ENCODE measurements at places on chromosomes 12 and 14.

DNA sequence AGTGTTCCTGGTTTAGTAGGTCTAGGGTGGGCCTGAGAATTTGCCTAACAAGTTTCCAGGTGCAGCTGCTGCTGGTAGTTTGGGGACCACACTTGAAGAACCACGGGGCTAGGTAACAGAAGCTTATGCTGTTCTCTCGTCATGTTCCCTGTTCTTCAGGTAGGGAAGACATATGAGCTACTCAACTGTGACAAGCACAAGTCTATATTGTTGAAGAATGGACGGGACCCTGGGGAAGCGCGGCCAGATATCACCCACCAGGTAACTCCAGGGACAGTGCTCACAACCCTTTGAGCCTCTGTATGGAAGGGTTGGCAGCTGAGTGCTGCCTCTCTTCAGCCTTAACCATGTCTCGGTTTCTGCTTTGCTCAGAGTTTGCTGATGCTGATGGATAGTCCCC lies 3.5 kb downstream of the EMG1 start:
- no peak for DNase-seq

GRCh38 chr12:55036326-55037115 lies 16.7 kb downstream of the NEUROD4 start:
- no peak for DNase-seq

- DNase-seq, result peak; percentile 7
These were observed 963 bp upstream of the TINF2 start for GRCh38 chr14:24243336-24243836.

DNA sequence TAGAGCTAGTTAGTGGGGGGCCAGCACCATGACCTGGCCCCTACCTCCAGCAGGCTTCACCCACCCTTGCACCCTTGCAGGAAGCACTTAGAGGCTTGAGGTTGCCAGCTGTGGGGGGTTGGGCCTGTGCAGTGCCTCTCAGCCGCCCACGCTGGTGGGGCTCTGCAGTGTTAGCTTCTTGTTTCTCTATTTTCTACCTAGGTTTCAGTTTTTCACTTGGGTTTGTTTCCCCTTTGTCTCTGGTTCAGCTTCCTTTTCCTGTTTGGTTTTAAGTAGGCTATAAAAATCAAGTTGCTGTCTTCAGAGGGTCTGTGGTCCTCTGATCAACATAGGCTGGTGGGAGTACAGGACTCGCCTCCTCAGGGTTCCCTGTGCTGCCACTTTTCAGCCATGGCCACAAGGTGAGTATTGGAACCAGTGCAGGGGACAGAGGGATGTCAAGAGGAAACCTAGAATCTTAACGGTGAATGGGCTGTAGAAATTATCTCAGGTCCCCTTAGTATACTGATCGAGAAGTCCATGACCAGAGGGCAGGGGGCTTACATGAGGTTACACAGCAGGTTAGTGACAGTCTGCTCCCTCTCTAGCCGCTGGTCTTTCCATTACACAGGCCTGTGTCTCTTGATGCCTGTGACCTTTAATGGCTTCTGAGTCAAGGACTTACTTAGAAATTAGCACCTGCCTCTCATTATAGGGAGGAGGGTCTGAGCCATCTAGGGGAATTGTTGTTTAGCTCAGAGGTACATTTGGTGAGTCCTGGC lies at the start of gene EVL:
EVL (plus strand) TSS at position 312 of the 761 bp plus-strand sequence; CDS start at position 391, 79 bp downstream.
- no peak for DNase-seq

- DNase-seq, result no peak
These were observed 42.4 kb upstream of the CLMN start for GRCh38 chr14:95362138-95362494.

- no peak for DNase-seq
These were observed 1.9 kb downstream of the NFE2 start for GRCh38 chr12:54298904-54299303.

DNA sequence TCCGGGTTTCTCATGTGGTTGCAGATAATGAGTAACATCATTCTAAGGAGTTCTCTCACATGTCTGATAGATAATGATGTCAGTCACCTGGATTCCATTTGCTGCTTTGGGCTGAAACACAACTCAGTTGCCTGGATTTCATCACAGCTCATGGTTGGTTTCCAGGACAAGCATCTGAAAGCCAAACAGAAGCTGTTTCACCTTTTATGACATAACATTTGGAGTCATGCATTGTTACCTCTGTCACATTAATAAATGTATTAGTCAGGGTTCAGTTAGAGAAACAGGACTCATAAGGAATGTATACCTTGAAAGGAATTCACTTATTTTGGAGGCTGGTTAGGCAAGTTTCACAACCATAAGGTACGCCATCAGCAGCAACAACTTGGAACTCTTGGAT lies 251.9 kb upstream of the ATXN7L3B start:
- DNase-seq, result no peak

GRCh38 chr12:101746196-101746595 lies 6.9 kb upstream of the SYCP3 start:
- DNase-seq, result no peak

GRCh38 chr12:91333966-91334365 lies 151.3 kb upstream of the DCN start:
- DNase-seq, result no peak

GRCh38 chr12:113314121-113314529 lies 20.8 kb downstream of the SLC8B1 start:
- DNase-seq, result peak; percentile 92

- DNase-seq, result no peak
These were observed 252.4 kb downstream of the ITPR2 start for GRCh38 chr12:26580619-26581018.

DNA sequence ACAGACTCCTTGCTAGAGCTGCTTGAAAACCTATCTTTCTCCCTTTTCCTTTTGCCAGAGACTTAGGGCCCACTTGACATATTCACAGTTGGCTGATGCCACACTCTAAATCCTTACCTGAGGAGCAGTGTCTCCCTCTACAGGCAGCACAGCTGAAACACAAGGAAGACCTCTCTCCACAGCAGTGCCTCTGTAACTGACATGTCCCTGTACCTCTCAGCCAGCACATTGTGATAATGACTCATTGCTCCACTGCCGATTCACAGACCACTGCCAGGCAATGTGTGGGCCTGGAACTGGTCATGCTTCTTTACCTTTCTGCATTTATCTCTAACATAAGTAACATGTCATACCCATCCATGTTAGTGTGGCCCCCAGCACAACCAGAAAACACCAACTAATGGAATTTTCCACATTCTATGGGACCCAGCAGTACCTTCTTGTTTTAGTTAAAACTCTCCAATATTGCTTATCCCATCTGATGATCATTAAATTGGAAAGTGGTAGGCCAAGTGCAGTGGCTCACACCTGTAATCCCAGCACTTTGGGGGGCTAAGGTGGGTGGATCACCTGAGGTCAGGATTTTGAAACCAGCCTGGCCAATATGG lies 56.5 kb downstream of the GTF2A1 start:
- DNase-seq, result peak; percentile 67

- no peak for DNase-seq
These were observed 6.2 kb upstream of the DCAF11 start for GRCh38 chr14:24108336-24108874.

DNA sequence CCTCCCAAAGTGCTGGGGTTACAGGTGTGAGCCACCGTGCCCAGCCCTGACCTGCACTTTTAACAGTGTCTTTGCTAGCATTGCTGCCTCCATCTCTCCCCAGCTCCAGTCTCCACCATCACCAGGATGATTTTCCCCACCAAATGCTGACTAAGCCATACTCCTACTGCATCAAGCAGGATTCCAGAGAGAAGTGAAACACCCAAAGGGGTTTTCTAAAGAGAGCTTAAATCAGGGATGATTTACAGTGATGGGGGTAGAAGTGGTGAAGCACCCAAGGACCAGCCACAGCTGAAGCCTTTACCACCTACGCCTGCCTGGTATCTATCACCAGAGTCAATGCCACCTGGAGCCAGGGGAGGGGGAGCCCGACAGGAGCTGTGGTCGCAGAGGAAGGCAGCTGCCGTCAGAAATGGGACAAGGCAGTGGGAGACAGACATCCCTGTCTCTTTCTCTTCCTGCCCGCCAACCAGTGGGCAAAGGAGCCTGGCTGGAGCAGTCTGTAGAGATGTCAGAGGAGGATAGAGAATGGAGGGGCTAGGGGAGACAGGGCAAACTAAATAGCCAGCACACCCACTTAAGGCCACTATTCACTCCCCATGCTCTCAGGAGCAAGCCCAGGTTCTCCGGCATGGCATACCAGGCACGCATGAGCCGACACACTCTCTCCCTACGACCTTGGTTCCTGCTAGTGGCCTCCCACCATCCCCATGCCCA lies 22.4 kb upstream of the CD9 start:
- no peak for DNase-seq

DNA sequence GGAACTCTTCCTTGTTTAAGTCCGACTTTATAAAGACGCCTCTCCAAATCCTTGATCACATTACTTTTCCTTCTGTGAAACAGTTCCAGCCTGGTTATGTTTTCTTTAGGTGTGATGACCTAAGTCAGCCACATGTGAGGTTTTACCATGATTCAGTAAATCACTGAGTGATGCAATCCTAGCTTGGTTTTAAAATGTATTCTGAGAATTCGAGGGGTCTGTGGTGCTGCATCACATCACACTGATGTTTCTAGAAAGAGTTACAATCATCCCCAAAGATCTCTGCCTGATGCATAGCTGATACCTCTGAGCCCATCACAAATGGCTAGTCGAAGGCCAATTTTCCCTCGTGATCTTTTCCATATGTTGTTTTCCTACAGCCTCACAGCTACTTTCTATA lies 152.7 kb downstream of the ANO2 start:
- DNase-seq, result no peak

GRCh38 chr12:7130701-7131501 lies 730 bp downstream of the CLSTN3 start:
- DNase-seq, result peak; percentile 51

- peak; percentile 48 for DNase-seq
These were observed 111.4 kb downstream of the EGLN3 start for GRCh38 chr14:33839193-33840076.

DNA sequence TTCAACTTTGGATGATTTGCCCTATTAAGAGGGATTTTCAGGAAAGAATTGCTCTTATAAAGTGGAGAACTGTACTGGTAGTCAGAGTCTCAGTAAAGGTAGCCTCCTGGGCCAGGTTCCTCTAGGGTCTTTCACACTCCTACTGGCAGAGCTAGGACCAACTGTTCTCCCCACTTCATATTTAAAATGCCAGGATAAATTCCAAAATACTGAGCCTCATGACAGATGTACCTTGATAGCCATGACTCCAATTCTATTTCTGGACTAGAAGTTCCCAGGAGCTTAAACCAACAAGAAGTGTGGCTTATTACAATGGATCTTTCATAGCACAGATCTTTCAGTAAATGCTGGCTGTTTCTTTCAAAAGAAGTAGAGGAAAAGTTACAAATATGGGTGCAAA lies 126.5 kb downstream of the C12orf75 start:
- DNase-seq, result no peak

DNA sequence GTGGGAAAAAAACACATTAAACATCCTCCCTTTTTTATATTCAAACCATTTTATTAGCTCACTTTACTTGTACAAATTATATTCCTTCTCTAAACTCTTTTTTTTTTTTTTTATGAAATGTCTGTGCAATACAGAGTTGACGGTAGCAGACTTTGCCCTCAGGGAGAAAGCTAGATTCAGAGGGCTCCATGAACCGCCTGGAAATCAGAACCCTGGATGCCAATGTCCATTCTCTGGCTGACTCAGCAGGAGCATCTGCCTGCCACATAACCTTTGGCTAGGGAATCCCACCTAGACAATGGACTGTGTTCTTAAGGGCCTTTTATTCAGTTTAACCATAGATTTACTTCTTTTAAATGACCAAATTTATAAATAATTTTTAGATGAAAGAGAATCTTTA lies 467.0 kb downstream of the MDGA2 start:
- DNase-seq, result no peak

GRCh38 chr12:120224304-120225199 lies 23.6 kb upstream of the RPLP0 start:
- no peak for DNase-seq

DNA sequence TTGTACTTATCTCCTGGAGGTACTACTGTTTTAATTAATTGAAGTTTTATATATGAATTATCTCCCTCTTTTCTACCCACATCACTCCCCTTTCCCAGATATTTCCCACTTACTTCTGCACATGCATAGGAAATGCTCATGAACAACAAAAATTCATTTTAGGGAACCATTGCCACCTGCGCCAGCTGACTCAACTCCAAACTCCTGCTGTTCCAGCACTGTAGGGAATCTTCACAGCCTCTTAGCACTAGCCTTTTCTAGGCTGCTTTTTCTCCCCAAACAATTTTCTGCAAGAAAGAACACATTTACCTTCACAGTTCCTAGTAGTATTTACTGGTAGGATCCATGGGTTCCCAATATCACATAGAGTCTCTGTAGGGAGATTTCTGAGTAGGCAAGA lies 268.4 kb downstream of the LRFN5 start:
- DNase-seq, result no peak

DNA sequence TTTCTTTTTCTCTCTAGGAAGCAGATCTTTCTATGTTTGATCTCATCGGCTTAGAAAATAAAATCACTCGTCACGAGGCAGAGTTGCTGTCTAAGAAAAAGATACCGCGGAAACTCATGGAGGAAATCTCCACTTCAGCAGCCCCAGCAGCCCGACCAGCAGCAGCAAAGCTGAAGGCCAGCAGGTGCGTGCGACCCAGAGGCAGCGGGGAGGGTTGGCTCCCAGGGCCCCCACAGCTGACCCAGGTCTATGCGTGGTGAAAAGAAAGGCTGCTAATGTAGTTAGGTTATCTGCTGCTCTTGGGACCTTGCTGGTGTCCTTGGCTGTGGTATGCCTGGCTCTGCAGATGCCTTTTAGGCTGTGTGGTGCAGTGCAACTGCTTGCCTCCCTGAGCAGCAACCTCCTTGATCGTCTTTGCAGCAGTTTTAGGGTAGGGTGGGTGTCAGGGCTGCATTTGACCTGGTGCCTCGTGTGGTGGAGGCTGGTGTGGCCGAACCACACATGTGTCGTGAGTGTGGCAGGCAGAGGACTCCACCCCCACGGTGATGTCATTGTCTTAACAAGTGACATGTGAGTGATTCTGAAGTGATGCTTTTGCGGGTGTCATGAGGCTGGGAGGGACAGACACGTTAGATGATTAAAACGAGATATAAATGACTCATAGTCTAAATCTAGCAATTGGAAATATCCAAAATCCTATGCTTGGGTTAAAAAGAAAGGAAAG lies 68.6 kb downstream of the EP400 start:
- DNase-seq, result no peak

- DNase-seq, result peak; percentile 75
These were observed at the start of gene TNS2 for GRCh38 chr12:53049571-53050318. TNS2 (plus strand) TSS chr12:53050065; CDS start chr12:53050186, 121 bp downstream.
